NCI-H1417 treated with DMSO at 0.1 percent for 48 hours (cell line): ENCODE measurements at places on chromosomes 1 and 21.

- peak; percentile 53 for DNase-seq
These were observed 65.6 kb downstream of the GRIK3 start for GRCh38 chr1:36968730-36969129.

GRCh38 chr1:75672528-75673393, 51.7 kb upstream of the ACADM start:
- DNase-seq, result no peak

- no peak for DNase-seq
These were observed 18.2 kb upstream of the KCNK2 start for GRCh38 chr1:215064327-215064726.

DNA sequence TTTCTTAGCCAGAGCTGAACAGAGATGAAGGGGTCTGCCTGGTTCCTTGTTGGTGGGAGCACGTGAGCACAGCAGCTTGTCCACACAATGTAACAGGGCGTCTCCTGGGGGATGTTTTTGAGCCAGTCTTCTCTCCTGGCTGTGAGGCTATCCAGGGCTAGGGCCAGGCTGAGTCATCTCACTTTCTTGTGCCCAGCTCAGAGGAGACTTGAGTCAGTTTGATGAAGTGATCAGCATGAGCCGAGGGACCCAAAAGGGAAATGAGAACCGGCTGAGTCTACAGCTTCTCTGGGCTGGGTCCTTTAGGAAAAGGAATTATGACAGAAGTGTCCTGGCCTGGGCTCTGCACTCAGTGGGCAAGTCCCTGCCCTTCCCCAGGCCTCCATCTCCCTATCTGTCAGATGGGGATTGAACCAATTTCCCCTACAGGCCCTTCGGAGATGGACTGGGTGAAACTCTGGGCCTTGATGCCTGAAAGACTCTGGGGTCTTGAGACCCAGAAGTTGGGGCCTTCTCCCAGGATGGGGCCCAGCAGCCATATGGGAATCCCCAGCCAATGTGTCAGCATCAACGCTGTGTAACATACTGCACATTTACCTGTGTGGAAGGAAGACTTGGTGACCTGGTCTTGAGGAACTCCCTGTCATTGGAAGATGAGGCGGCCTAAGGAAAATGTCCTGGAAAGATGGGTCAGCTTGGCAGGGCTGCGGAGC, 36.6 kb downstream of the DMRTB1 start:
- DNase-seq, result no peak

DNA sequence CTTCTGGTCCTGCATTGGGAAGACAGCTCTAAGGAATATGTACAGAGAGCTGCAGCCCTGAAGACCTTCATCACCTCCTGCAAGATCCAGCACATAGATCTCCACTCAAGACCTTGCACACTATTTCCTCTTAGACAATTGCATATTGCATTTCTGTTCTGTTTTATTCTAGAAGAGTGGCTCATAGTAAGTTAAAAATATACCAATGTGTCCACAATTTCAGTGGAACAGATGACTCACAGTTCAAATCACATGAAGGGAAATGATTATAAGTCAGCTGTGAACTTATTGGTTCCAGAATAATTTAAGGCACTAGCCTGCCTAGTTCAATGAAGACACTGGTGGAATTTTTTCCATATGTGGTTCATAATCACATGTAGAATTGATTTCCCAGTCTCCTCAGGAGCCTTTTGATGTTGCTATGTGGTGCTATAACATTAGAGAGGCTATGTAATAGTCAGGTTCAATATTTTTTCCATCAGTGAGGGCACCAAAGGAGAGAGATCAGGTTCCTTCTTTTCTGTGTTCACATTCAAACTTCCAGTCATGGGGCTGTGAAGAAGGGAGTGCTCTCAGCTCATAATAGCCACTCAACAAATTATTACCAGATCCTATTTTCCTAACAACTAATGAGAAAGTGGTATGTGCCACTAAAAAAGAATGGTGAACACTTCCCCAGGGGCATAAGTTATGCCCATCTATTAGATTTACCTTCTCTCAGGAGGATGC, 9.8 kb upstream of the AK5 start:
- DNase-seq, result no peak

DNA sequence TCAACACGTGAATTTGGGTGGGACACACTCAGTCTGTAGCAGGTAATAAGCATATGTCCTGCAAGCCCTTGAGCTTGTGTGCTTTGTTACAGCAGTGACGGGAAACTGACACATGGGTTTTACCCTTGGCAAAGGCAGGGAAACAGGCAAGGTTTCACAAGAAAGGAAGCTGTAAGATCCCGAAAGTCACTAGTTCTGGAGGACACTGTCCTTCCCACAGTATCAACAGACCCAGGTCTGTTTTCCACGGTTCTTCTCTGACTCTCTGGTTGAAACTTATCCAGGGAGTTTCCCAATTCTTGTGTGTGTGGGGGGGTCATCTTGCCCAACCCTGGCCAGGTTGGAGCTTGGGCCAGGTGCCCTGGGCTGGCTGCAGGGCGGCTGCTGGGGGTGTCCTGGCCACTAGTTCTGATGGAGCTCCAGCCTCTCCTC, 29.3 kb upstream of the ZBTB21 start:
- no peak for DNase-seq

GRCh38 chr1:192805832-192806323, 3.0 kb upstream of the RGS2 start:
- DNase-seq, result no peak

DNA sequence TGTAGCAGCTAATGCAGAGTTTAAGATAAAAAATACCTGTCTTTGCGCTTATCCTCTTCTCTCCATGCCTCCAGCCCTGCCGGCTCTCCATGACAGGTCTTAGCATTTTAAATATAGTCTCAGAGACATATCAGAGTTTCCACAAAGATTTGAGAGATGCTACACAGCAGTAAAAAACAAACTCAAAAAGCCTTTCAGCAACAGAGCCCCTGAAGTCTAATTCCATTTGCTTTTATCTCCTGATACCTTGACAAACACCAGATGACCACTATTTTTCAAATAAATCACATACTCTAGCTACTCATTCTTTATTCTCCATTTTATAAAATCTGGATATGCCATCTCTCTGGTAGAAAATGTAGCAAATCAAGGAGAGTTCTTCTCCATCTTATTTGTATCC, 79.5 kb upstream of the LRRC53 start:
- no peak for DNase-seq

- DNase-seq, result no peak
These were observed 1.8 kb downstream of the TMEM81 start for GRCh38 chr1:205082431-205082830.

- peak; percentile 19 for DNase-seq
These were observed 133.2 kb upstream of the KCNJ15 start for GRCh38 chr21:38123626-38124025.

GRCh38 chr1:26771643-26772321, 16.0 kb upstream of the PIGV start:
- DNase-seq, result no peak

- no peak for DNase-seq
These were observed 19.5 kb upstream of the TTC39A start for GRCh38 chr1:51349862-51350261.

DNA sequence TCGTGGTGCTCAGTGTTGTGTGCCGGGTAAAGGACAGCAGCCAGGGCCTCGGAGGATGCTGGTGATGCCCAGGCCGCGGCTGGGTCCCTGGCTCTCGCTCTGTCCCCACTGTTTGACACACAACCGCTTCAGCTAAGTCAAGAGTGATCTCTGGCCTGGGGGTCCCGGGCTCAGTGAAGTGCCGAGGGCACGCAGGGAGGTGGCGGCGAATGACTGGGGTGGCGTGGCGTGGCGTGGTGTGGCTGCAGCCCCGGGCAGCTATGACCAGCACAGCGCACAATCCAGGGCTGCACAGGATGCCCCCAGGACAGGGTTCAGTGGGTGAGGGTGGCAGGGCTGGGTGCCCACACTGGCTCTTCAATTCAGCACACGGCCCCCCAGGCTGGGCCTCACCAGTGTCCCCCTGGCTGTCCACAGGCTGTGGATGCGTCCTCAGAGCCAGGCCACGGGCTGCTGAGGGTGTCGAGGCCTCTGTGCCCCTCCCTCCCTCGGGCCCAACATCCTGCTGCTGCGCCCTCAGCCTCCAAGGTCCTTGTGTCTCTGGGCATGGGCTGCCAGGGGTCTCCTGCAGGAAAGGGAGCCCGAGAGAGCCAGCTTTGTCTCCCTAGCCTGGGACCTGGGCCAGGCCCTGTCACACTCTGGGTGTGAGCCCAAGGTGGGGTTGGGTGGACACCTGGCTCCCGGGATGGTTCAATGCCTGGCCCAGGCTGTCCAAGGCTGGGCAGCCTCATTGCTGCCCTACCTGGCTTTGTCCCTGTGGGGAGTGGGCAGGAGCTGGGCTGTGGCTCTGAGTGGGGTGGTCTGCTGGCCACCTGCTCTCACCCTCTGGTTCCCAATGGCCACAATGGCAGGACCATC, 12.0 kb upstream of the SKI start:
- DNase-seq, result no peak

DNA sequence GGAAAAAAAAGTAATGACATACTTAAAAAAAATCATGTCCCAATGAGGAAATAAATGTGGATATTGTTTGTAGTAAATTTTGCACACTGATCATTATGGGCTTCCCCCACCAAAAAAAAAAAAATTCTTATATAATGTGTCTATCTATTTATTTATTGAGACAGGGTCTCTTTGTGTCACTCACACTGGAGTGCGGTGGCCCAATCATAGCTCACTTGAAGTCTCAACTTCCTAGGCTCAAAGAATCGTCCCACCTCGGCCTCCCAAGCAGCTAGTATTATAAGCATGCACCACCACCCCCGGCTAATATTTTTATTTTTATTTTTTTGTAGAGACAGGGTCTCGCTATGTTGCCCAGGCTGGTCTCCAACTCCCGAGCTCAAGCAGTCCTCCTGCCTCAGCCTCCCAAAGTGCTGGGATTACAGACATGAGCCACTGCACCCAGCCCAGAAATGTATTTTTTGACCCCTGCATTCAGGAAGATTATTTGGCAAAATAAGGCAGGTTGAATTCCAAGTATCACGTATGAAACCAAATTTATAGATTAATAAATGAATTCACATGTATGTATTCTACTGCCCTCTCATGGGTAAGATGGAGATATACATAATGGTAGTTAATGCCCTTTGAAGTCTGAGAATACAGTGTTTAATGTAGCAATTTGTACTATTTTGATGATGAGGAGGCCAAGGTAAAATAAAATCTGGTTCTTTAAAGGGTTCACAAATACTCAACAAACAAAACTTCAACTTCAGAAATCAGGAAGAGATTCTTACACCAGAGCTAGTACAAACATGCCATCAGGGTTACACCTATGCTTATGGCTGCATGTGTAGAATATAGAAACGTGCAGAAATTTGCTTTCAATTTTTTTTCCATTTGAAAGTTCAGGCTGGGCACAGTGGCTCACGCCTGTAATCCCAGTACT, 1.4 kb upstream of the DENND2C start:
- no peak for DNase-seq

- no peak for DNase-seq
These were observed 95.8 kb downstream of the CDC7 start for GRCh38 chr1:91596474-91596873.

DNA sequence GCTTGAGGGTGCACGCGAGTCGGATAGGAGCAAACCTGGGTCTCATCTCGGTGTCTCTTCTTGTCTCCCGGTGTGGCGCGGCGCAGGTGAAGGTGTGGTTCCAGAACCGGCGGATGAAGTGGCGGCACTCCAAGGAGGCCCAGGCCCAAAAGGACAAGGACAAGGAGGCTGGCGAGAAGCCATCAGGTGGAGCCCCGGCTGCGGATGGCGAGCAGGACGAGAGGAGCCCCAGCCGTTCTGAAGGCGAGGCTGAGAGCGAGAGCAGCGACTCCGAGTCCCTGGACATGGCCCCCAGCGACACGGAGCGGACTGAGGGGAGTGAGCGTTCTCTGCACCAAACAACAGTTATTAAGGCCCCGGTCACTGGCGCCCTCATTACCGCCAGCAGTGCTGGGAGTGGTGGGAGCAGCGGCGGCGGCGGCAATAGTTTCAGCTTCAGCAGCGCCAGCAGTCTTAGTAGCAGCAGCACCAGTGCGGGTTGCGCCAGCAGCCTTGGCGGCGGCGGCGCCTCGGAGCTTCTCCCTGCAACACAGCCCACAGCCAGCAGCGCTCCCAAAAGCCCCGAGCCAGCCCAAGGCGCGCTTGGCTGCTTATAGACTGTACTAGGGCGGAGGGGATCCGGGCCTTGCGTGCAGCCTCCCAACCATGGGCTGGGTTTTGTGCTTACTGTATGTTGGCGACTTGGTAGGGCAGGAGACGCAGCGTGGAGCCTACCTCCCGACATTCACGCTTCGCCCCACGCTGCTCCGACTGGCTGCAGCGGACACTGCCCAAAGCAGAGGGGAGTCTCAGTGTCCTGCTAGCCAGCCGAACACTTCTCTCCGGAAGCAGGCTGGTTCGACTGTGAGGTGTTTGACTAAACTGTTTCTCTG, 5.1 kb downstream of the HLX start:
- DNase-seq, result no peak

DNA sequence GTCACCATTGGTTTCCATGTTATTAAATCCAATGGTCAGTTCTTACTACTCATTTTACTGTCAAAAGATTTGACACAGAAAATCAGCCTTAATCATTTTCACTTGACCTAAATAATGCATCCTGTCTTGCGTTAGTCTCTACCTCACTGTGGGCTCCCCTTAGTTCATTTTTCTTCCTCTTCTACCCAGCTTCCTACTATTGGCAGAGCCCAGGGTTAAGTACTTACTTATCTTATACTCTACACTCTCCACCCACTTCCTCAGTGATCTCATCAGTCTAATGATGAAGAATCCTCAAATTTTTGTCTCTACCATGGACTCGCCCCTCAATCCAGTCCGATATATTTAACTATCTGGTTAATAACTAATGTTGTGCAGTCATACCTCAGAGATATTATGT, 735.9 kb downstream of the KCNT2 start:
- no peak for DNase-seq

DNA sequence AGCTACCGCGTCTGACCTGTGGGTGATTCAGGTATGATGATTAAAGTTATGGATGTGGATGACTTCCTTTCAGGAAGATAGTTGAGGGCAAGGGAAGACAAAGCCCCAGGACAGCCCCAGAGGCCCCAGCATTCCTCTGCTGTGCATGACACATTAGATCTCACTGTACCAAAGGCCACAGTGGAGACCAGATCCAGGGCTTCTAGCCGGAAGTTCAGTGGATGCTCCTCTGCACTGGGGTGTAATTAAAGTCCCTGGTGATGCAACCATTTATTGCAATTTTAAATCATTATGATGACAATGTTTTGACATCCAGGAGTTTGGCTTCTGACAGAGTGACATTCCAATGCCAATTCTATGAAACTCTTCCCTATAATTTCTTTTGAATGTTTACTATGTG, 5.0 kb downstream of the C4BPA start:
- DNase-seq, result no peak

DNA sequence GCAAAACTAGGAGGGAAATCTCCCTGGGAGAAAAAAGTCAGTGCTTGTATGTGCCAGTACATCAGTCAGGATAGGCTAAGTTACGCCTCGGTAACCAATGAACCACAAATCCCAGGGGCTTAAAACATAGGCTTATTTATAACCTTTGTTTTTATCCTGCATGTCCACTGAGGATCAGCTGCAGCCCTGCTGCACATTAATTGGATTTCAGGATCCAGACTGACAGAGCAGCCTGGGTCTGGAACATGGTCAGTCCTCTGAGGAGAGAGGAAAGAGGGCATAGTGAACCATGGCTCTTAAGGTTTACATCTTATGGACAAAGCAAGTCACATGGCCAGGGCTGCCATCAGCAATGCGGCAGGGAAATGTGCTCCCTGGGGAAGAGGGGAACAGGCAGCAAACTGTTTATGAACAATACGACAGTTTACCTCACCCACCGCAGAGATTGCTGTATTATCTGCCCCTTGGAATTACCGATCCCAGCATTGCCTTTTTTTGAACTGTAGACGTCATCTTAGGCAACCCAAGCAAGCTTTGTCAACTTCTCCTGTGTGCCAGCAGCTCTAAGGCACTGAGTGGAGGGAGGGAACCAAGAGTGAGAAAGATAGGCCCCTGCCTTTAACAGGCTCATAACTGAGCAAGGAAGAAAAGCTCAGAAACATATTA, 9.1 kb upstream of the SPRR4 start:
- no peak for DNase-seq
